ENCODE measurements at places on chromosomes 5 and 9.
A peak's percentile ranks its signal among the peaks of the same experiment; 100 is the strongest.

DNA sequence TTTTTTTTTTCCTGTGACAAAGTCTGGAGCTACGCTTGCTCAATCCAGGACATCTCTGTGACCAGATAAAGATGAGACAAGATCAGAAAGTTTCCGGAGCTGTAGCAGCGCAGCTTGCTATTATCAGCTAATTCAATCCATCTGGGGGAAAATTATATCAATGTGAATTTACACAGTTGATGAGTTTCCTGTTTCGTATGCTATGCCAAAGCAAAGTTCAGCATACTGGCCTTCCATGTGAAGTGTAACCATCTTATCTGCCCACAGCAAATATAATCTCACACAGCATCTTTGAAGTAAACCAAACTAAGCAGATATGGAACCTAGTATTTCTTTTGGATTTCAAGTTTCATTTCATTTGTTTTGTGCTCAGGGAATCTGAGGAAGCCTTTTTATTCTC lies 1767.7 kb downstream of the EFNA5 start:
- no peak for DNase-seq

GRCh38 chr5:166370928-166371690 lies 1920.3 kb upstream of the WWC1 start:
- DNase-seq = no peak

GRCh38 chr9:107273634-107274033 lies 9.4 kb upstream of the RAD23B start:
- DNase-seq = no peak

DNA sequence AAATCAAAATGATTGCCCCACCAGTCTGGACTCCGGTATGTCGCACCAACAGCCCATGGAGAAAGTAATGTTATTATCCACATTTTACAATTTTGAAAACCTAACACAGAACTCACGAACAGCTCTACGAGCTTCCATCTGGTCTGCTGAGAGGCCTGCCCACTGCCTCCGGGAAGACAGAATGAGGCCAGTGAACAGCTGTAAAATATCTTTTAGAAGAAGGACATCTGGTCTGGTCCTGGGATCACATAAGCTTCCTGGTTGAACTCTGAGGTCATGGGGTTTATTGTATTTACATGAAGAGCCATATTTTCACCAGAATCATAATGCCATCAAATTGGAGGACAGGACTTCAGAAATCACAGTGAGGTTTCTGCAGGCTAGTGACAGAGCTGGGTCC lies 89.0 kb downstream of the FRMD3 start:
- no peak for DNase-seq

DNA sequence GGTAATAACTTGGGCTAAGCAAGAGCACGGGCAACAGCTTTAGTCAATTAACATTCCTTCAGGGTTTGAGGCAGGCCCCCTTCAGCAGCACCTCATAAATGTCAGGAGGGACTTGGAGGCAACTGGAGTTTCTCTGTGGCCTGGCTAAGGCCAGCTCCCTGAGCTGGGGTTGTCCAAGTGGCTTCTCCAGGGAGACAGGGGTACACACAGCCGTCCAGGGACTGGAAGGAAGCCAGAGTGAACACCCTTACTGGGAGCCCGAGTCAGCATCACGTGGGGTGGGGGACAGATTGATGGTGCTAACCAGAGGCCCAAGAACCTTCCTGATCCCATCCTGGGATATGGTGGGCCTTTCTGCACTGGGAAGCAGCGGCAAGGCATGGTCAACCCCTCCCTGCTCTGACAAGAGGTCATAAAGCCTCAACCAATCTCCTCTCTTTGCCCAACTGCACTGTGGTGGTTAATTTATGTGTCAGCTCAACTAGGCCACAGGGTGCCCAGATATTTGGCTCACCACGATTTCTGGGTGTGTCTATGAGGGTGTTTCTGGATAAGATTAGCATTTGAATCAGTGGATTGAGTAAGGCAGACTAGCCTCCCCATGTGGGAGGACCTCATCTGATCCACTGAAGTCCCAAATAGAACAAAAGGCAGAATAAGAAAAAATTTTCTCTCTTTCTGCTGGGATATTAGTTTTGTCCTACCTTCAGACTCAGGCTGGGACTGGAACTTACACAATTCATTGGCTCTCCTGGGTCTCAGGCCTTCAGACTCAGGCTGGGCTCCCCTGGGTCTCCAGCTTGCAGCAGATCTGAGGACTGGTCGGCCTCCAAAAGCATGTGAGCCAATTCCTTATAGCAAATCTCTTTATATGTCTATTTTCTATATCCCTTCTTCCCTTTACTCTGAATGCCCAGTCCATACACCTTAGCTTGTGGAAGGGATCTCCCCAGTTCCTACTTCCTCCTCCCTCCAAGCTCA lies 127.2 kb upstream of the LARP1 start:
- peak; percentile 45 for DNase-seq

GRCh38 chr5:74491586-74491985 lies 148.9 kb downstream of the ENC1 start:
- DNase-seq = no peak

DNA sequence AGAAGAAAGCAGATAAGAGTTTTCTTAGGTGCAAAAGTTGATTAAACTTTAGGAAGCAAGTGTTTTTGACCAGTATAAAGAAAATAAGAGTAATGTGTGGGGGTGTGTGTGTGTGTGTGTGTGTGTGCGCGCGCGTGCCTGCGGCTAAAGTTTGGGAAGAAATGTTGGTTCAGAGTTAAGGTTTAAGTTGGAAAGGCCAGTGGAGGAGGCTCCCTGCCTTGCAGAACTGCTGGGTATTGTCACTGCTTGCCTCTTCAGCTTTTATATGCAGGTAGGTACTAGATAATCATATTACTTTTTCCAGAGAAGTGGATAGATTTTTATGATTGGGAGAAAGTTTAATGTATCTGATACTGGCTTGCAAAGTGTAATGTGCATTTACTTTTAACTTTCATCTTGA lies 2.0 kb downstream of the PIK3R1 start:
- DNase-seq = no peak

DNA sequence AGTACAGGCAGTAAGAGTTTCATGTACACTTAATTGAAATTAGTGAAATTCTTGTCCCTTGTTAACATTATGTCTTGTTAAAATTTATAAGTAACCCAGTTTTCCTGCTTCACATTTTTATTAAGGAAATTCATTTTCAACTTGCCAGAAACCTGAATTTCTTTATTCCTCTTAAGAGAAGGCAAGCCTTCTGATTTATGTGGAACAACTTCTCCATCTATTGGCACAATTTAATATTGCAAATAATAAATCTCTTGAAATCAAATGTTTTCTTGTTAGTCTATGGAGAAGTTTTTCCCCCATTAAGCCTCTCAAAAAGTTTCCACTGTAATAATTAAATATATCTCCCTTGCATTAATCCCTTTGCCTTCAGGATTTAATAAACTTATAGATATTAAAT lies 33.8 kb upstream of the ACO1 start:
- DNase-seq = no peak

DNA sequence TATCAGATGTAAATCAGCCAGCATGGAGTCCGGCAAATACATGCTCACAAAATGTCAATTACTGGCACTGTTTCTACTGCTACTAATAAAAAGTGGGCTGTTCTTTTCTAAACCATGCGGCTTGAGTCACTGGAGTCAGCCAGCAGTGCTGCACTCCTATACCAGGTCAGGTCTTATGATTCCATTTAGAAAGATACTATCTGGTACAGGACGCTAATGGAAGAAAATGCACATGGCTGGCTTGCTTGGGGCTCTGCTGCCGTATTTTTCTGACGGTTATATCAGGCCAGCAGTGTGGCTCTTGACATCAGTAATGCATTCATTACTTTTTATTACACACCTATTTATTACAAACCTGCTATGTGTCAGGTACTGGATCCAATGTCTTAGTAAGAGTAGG lies 74.3 kb downstream of the NDFIP1 start:
- no peak for DNase-seq

DNA sequence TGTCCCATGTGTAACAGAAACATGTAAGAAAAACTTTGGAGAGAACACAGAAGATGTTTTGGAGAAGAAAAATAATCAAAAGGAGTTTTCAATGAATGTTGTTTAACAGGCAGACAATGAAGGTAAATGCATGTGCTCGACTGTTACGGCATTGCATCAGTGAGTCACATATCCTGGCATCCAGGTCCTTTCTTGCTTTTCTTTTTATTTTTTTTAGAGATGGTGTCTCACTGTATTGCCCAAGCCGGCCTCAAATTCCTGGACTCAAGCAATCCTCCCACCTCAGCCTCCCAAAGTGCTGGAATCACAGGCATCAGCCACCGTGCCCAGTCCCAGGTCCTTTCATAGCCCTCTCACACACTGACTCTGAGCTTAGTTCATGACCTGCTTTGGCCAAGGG lies 181.8 kb downstream of the DTWD2 start:
- no peak for DNase-seq

DNA sequence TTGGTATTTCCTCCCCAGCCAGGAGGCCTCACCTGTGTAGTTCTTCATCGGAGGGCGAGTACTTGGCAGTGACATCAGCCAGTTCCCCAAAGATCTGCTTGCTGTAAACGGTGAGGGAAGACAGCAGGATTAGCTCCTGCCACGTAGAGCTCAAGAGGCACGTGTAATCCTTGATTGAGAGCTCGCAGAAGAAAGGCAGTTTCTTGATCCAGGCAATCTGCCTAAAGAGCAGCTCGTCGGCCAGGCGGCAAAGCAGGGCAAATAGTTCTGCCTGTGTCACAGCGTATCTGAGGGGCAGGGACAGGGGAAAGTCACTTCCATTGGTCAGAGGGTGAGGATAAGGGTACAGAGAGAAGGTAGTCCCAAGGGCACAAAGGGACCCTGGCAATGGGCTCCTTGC lies 28.6 kb upstream of the NR5A1 start:
- DNase-seq = no peak

DNA sequence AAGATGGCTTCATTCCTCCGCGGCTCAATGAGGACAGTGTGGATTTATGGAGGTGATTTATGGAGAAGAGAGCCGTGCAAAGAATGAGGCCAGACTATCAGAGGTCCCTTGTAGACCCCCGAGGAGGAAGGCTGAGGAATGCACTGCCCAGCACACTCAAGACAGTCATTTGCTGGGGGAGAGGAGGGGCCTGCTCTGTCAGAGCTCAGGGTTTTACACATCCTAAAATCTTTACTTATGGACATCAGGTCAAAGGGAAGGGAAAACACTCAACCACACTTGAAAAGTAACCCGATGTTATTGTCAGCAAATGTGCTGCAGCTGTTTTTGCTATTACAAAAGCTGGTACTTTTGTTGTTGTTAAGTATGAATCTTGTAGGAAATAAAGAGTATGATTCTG lies 289.5 kb downstream of the SLIT3 start:
- DNase-seq = no peak

DNA sequence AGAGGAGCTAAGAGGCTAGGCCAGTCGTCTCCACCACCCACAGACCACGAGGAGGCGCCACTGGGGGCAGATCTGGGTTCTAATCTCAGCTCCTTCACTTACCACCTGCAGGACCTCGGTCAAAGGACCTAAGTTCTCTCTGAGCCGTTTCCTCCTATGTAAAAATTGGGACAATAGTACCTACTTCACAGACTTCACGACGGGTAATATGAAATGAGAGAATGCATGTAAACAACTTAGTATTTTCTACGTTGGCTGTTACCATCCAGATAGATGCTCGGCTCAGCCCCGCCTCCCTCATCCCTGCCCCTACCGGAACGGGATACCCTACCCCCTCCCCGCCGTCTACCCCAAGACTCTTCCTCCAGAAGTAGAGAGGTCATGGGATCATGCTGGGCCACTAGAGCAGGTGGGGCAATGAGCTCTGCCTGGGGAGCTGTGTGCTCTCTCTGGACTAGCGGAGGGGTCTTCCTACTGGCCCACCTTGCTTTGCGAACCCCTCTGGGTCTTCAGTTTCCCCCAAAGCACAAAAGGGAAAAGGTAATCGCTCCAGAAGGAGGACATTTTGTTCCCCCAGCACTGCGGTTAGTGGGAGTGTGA lies 541 bp downstream of the GNPDA1 start:
- DNase-seq = no peak

- no peak for DNase-seq
Measured at GRCh38 chr5:58156973-58157701, 302.7 kb downstream of the PLK2 start.

DNA sequence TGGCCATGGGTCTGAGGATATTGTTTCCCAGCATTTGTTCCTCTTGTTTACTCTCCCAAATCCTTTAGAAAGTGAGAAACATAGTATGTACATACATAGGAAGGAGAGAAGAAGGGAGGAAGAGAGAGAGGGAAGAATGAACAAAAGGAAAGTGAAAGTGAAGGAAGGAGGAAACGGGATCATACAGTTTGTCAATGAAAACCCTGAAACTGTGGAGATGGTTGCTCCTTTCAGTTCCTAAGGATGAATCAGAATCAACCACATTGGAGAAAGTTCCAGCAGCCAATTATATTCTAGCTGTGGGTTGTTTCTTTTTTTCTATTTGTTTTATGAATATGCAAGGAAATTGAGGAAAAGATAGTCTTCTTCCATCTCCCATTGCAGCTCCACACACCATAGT lies 396.5 kb downstream of the MLLT3 start:
- DNase-seq = no peak

DNA sequence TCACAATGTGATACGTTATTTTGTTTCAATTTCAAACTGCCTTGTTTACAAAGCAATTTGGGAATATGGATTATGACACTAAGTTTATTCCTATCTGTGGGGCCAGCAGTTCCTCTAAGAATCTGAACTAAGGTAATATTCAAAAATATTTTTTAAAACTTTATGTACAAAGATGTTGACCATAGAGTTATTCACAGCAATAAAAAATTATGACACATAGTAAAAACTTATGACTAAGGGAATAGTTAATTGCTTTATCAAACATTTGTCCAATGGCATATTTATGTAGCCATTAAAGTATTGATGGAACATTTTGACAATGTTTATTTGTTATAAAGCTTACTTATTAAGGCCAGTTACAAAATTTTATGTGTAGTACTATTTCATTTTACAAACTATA lies 73.4 kb upstream of the FREM1 start:
- no peak for DNase-seq

DNA sequence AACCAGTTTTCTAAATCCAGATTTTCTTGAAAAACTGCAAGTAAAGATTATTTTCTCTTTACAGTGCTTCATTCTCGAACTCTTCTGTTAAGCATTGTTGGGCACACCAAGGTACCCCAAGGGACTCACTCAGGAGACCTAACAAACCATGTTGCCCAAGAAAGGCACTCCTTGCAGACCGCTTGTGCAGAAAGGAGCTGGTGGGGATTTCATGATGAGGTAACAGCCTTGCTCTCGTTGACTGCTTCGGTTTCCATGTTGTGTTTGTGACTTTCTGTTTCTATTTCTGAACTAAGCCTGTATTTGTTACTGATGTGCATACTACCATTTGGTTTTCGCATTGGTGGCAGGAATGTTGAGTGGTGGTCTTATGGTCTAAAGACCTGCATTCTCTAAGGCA lies 266.6 kb upstream of the DAP start:
- no peak for DNase-seq

GRCh38 chr9:121860744-121861143 lies 209.3 kb downstream of the DAB2IP start:
- no peak for DNase-seq

GRCh38 chr5:170596482-170597044 lies 92.7 kb downstream of the KCNIP1 start:
- DNase-seq = no peak

DNA sequence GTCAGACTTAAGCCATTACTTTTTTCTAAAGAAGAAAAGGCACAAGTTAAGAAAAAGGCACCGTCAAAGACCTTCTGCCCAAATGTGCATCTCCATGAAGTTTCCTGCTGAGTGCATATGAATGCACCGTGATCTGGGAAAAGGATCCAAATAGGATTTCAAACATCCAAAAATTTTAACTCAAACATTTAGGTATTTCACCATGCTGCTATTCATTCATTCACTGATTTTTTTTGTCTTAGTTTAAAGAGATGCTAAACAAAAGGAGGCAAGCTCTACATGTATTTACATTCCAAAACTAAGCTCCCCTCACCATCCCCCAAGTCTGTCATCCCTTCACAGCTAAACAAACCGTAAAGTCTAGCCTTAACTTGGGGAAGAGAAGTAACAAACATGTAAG lies 291.9 kb downstream of the ARL15 start:
- DNase-seq = no peak

All from RWPE2 (cell line).